Stimulated activated memory B cell treated with anti-CD40 and anti-IgM and Interleukin-4, amounts not matched to agents 10 μg/mL and 1 μg/mL and 100 μg/mL, for 72 hours (primary cell): ENCODE measurements at places on chromosomes 3 and 15.
A peak's percentile ranks its signal among the peaks of the same experiment; 100 is the strongest.

GRCh38 chr3:107870943-107871638 lies 219.7 kb downstream of the CD47 start:
- no peak for ATAC-seq

GRCh38 chr3:71503525-71504249 lies 79.8 kb downstream of the FOXP1 start:
- ATAC-seq: no peak

DNA sequence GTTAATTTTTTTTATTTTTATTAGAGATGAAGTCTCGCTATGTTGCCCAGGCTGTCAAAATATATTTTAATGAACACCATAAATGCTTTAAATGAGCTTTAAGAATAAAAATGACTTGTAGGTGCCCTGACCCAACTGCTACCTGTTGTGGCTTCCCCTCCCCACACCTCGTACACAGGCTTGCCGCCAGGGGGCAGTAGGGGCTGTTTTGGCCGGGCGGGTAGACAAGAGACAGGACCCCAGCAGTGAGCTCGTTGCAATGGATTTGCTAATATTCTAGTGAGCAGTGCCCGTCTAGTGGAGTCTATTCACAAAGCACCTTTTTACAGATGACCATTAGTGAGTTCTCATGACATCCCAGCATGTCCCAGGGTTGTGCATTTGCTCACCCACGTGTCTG lies 418.1 kb downstream of the OCA2 start:
- no peak for ATAC-seq

DNA sequence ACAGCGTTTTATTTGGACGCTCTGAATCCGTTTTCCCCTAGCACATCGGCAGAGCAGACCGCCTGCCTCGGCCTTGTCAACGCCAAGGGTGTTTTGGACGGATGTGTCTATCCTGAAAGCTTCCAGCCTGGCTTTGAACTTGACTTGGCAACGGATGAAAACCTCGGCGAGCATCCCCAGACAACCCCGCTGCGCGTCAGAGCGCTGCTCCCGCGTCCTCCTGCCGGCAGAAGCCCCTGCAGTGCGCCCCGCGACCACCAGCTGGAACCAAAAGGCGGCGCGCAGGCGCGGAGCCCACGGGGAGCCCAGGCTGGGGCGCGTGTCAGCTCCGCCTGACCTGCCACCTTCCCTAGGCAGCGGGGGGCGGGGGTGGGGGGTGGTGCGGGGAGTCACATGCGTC lies 26.2 kb upstream of the ARL8B start:
- no peak for ATAC-seq

DNA sequence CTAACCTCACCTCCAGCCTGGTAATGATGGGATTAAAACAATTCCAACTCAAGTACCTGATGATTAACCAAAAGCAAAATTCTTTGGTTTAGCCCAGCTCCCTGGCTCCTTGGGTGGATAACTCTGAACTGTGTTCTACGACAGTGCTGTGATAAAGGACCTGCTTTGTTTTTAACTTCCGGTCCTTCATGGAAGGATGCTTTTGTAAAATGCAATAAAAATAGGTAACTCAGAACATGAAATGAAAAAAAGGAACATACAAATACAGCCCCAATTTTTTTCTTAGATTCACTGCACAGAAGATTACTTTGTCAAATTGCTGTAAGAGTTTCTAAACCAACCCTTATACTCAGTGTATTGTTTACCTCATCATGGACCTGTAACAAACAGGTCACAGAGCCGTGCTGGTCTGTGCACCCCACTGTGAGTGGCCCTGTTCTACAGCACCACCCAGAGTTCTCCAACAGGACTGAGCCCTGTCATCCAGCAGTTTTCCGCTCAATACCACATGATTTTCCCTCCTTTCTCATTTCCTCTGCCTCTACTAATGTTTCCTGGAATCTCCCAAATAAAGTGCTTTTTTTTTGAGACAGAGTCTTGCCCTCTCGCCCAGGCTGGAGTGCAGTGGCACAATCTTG lies 4.9 kb upstream of the PCYT1A start:
- ATAC-seq: peak; percentile 75

DNA sequence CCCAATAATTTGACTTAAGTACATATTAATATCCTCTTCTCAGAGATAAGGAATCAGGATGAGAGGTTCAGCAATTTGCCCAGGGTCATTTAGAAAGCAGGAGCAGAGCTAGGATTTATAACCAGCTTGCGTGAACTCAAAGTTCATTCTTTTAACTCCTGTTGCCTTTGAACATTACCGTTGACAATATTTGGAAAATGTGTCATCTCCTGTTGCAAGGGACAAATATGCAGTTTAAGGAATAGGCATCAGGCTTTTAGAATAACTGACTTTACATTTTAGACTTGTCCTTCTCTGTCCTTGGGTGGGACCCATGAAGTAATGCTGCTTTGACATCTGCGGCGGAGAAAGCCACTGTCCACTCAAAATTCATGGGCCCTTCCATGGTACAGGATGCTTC lies 252.2 kb upstream of the RGMA start:
- no peak for ATAC-seq

- no peak for ATAC-seq
Observed at GRCh38 chr15:52183562-52184173, 7.5 kb downstream of the GNB5 start.

- no peak for ATAC-seq
Observed at GRCh38 chr3:11949351-11949750, 54.8 kb upstream of the SYN2 start.

DNA sequence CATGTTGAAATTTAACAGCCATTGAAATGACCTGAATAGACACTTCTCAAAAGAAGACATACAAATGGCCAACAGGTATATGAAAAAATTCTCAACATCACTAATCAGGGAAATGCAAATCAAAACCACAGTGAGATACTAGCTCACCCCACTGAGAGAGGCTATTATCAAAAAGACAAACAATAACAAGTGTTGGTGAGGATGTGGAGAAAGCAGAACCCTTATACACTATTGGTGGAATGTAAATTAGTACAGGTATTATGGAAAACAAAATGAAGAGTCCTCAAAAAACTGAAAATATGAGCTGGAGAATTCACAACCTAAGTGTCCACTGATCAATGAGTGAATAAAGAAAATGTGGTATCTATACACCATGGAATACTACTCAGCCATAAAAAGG lies 21.5 kb downstream of the THOC7 start:
- ATAC-seq: no peak

DNA sequence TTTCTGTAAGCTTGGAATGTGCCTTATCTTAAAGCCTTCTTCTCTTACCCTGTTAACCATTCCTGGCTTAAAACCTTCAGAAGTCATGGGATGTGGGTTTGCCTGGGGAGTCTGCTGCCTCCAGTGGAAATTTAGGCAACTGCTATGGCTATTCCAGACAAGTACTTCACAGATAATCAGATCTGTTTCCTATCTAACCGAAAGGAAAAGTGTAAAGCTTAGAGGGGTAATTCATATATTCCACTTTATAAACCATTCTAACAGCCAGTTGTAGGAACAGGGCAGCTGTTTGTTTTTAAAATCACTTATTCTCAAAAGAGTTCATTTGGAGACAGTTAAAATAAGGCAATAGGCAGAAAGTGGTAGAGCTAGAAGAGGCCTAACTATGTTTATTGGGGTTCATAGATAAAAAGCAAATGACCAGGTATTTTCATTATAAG lies 219.9 kb downstream of the TCF12 start:
- ATAC-seq: no peak
